ENCODE measurements at places on chromosomes 2 and 18.

DNA sequence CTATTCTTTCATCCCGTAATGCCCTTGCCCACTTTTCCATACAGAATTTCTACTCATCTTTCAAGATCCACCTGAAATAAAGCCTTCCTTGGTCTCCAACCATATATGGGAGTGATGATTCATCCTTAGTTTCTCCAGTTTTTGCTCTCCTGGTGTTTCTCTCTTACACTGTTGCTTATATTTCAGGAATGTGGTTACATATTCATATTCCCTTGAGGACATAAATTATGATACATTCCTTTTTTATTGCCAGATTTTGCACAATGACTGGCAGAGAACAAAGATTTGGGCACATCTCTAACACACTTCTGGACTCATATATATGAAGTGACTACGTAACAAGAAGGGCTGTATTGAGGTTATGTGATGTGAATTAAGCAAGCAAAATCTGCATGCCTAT is 1573.4 kb upstream of the NXPH2 start:
- DNase-seq: no peak

- DNase-seq: no peak
Observed at GRCh38 chr18:62497190-62497772, 25.5 kb upstream of the ZCCHC2 start.

DNA sequence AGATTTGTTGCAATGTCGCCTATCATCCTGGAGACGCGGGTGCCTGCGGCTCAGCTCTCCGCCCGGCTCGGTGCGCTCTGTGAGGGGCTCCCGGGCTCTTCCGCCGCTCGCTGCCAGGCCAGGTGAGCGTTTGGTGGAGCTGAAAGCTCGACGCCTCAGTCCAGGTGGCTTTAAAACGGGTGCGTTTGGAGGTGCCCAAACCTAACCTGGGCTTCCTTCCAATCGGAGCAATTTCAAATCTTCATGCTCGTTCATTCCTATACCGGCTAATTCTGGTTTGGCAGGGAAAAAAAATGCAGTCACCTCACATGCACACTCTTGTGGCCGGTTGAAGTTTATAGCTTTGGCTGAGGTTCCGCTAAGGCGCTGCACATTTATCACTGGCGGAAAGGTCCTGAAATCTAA is at the start of gene SLC16A14:
TSS of gene SLC16A14 (minus strand) at position 274 of the 405 bp plus-strand sequence. CDS start 9,572 bp downstream, outside the sequence.
- peak; percentile 64 for DNase-seq

DNA sequence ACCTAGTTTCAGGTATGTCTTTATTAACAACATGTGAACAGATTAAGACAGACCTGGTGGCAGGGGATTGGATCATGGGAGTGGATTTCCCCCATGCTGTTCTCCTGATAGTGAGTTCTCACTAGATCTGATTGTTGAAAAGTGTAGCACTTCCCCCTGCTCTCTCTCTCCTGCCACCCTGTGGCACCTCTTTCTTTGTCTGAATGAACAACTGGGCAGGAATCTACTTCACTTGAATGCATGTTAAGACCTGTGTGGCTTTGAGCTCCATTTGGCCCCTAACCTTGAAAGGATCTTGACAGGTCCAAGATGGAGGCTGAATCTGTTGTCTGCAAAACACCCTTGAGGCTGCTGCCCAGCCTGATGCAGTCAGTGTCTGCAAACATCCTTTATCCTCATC is 194.4 kb downstream of the RNF144A start:
- peak; percentile 65 for DNase-seq

DNA sequence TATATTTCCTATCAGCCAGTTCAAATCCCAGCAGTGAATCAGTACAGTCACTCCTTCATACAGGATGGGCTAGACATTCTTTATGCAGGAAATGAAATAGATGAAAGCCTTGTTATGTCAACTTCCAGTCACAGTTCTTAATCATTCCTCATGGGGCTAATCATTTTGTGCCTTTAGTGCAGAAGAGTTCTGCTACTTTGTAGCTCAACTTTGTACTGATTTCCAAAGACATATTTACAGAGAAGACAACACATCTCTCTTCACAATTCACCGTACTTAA is 593.9 kb upstream of the NETO1 start:
- DNase-seq: no peak

DNA sequence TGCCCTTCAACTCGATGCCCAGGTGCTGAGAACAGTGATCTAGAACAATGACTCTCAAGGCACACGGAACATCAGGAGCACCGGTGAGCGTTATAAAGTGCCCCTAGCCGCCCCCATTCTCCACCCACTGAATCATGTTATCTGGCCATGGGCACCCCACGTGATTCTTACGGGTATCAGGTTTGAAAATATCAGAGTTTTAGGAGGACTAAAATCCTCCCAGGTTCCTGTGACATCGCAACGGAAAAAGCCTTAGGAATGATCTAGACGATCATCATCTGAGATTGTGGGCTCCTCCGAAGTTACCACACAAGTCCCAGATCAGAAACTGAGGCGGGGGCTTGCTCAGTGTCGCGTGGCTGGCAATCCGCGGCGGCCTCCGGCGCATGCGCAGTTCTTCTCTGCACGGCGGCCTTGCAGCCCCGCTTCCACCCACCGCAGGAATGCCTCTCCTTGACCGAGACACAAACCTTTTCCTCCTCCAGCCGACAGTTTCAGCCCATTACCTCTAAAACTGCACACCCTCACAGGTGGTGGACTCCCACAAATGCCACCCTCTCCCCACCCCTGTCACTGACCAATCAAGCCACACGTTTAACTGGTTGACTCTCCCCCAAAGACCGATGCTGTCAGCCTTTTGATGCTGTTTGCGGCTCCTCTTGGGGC is 5.8 kb upstream of the MRPL33 start:
- no peak for DNase-seq

DNA sequence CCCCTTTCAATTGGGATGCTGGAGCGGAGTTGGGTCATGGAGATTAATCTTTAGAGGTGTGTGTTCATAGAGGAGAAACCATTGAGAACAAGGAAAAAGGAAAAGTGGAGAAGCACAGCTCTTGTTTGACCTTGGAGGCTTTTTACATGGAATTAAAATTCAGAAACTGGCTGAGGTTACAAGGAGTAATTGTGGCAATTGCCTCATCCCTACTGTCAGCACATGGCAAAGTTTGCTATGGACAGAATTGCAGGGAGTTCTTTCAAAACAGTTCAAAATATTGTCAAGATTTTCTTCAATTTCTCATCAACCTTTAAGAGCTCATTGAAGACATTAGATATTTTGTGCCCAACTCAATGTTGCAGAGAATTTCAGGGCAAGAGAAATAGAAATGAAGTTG is 232.7 kb downstream of the SLC8A1 start:
- no peak for DNase-seq

DNA sequence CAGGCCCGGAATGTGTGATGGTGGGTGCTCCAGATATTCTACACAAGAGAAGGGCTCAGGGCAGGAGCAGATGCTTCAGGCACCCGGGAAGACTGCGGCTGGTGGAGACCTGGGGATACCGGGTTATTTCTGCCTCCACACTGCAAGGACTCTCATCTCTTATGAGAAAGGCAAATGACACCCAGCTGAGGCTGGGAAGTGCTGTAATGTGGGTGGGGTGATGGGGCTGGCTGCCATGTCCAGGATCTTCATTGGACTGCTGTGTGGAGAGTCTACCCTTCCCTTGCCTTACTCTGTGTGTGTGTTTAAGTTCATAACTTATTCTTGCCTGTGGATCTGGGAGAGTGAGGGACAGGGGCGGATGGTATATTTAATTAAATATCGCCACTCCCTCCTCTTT is 124.1 kb downstream of the KLHL29 start:
- DNase-seq: no peak
